ENCODE measurements at places on chromosomes 2 and 18.

GRCh38 chr2:191910518-191910917 lies 63.6 kb upstream of the CAVIN2 start:
- DNase-seq, result no peak

- DNase-seq, result no peak
These were observed 44.5 kb downstream of the SOCS6 start for GRCh38 chr18:70333316-70333715.

DNA sequence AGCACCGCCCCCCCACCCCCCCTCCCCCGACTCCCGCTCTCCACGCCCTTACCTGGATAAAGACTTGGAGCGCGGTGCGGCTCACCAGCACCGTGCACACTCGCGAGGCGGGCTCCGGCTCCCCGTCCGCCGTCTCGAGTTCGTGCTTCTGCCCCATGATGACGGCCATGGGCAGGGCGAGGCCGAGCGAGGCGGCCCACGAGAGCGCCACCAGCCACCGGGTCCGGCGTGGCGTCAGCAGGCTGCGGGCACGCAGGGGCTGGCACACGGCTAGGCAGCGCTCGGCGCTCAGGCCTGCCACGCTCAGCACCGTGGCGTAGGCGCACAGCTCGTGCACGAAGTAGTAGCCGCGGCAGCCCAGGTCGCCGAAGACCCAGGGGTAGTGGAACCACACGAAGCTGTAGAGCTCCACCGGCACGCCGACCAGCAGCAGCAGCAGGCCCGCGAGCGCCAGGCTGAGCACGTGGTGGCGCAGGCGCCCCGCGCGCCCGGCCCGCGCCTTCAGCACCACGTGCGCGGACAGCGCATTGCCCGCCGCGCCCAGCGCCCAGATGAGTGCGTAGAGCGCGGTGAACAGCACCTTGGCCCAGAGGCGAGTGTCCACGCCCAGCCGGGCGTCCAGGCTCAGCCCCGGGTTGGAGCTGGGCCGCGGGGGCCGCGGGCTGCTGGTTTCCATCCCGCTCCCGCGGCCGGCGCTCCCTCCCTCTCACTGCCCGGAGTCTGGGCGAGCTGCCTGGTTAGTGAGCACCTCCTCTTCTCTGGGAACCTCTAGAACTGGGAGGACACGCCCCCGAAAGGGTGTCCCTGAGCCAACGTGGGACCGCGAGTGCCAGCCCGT lies at the start of gene NTSR2:
TSS of gene NTSR2 (minus strand) at position 742 of the 838 bp plus-strand sequence. CDS start at position 676, 66 bp downstream.
- peak; percentile 14 for DNase-seq

- DNase-seq, result no peak
These were observed 26.2 kb downstream of the EPC2 start for GRCh38 chr2:148670773-148671172.

DNA sequence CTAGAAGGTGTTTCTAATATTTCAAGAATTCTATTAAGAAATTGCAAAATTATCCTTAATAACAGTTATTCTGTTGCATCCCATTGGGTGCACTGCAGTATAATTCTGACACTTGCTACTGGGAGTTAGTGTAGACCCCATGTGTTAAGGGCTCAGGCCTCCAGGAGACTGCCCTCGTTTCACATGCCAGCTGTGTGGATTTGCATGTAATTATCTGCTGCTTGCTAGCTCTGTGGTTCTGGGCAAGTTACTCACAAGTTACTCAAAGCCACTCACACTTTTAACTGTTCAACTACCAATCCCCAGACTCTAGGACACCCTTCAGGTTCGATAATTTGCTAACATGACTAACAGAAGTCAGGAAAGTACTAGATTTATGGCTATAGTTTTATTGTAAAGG lies 38.6 kb downstream of the ST6GAL2 start:
- DNase-seq, result no peak

DNA sequence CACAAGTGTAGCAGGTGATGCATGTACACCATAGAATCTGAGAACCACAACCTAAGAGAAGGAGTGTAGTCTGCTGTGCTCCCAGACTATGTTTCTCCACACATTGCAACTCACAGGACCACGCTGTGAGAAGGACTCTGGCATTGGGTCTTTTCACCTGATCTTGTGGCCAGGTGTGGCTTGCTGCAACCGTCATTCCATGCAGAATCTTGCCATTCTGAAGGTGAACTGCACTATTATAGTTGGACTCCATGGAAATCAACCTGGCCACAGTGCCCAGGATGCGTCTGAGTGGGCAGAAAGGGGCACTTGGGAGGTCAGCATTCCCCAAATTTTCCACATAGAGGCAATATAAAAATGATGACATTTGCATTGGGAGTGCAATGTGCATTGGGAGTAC lies 122.2 kb downstream of the CAPN13 start:
- no peak for DNase-seq

DNA sequence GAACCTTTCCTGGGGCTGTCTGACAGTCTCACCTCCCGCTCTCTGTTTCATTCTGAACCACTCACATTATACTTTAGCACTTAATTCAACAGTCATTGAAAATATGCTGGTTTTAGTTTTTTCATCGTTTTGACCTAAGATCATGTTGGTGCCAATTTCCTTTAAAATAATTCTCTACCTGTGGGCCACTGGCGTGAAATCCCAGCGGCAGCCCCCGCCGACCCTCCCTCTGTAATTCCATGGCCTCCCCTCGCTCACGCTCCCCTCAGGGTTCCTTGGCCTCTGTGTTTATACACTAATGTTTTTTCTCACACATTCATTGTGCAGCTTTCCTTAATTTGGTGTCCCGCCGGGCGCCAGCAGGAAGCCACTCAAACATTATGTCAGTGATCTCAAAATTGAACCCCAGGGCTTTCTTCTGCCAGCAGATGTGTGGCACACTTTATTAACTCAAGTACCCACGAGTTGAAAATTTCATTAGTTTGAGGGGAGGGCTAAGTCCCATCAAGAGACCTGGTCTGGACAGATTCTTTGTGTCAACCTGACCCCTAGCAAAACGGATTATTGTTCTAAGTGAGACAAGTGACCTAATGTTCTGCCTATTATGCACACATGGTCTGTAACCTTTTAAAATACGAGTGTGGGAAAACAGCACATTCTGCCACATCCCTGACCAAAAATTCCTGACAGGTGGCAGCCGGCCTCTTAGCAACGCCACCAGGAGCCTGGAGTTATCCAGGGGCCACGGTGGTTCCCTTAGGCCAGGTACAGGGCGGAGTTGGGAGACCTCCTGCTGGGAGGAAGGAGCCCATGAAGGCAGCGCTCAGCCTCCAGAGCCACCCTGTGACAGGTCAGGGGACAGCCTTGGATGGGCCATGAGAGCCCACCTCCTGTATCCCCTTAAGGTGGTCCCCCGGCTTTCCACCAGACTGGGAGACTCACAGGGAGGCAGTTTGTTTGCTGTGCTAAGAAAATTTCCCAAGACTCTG lies 53.1 kb downstream of the APOB start:
- DNase-seq, result no peak

DNA sequence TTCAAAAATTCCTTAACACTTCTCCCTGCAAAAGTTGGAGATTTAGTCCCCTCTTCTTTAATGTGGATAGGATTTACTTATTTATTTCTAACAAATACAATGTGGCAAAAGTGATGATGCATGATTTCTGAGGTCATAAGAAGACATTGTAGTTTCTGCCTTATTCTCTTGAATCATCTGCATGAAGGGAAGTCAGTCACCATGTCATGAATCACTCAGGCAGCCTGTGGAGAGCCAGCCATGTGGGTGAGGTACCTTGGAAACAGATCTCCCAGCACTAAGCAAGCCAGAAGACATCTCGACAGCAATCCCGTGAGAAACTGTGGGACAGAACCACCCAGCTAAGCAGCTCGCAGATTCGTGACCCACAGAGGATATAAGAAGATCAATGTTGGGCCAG lies 2.7 kb upstream of the ZC3H8 start:
- no peak for DNase-seq

GRCh38 chr2:239268549-239268948 lies 132.3 kb downstream of the HDAC4 start:
- DNase-seq, result no peak

DNA sequence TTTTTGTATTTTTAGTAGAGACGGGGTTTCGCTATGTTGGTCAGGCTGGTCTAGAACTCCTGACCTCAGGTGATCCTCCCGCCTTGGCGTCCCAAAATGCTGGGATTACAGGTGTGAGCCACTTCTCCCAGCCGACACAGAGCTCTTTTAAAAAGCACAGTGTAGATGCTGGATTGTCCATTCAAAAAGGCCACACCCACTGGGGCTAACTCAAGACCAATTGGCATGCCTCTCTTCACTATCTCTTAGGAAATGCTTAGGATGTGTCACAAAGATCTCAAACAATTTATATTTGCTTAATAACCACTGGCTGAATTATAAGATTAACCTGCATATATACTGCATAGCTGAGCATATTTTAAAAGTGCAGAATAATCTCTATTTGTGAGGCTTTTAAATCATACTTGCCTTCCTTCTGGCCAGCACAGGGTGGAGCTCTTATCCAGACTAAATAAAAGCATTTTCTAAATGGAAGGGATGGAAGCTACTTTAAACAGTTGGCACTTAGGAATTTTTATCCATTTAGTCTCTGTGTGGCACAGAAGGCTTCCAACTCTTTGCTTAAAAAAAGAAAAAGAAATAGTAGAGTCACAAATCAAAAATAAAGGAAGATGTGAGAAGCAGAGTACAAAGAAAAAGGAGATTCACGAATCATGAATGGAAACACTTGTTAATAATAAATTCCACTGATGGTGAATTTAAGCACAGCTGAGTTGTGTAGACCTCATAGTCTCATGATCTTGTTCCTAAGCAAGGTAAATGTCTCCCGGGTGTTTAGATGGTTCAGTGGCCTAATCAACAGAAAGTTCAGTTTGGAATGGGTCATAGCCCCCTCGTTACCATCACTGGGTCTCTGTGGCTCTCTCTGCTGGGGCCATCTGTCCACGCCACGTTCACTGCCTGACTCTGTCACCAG lies 22.4 kb downstream of the CRYGD start:
- no peak for DNase-seq

- no peak for DNase-seq
These were observed 126.8 kb downstream of the ZNF521 start for GRCh38 chr18:25225151-25225550.

DNA sequence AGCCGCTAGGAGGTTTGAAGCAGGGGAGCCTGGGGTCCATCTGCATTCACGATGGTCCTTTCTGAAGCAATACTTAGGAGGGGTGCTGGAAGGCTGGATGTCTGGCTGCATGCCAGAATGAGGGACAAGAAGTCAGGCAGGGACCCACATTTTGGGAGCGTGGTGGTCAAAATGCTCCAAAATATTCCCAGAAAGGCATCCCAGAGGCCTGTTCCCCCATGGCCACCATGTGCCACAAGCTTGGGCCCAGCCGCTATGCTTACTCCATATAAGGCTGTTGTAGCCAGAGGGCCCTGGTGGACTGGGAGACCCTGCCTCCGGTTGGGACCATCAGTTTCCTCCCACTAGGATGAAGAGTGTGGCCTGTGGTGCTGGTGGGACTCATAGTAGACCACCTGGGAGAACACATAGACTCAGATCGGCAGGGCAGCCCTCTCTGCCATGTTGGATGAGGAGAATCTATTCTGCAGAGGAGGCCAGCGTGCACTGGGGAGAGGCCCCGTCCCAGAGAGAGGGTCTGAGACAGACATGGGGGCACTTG lies 3.6 kb upstream of the PROM2 start:
- DNase-seq, result no peak

- DNase-seq, result no peak
These were observed 4.8 kb upstream of the IMPA2 start for GRCh38 chr18:11976315-11977152.

DNA sequence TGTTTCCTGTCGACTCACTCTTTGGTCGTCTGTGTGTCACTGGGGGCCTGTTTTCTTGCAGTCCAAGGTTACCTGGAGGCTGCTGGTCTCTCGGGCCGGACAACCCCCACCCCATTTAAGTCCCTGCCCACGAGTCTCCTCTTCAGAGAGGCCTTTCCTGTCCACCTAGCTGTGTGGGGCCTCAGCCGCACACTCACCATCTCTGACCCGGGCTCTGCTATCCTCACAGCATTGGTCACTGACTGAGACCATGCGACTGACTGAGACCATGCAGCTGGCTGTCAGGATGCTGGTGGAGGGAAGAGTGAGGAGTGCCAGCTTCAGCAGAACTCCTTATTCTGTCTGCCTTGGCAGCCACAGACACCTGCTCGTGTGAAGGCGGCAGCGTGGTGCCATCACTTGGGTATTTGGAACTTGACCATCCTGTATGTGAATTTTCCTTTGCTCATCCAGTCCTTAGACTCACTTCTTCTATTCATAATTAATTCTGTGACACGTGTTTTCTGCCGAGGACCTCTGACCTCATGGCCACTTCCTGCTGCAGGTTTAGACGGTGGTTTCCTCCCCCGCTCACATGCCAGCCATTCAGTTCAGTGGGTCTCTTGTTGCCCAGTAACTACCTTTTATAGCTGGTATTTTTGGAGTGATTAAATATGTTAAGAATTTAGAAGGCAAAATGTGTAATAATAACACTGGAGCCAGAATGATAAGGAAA lies 47.5 kb upstream of the ASB1 start:
- DNase-seq, result peak; percentile 17

- no peak for DNase-seq
These were observed 32.5 kb upstream of the CCL20 start for GRCh38 chr2:227780981-227781615.
